ENCODE measurements at places on chromosomes 11 and 22. TPM values are rescaled to one million over a fixed set of nuclear protein-coding genes. Genes with fewer than 3 reads are reported as not detected.

Gene RFPL2
- 0.43 TPM for total RNA-seq

Gene FXYD2
- 57.5 TPM for total RNA-seq

Gene OR5A1
- total RNA-seq: not detected

Gene TIMM8B
- total RNA-seq: 80.0 TPM

Gene RBMXL2
- not detected for total RNA-seq

Gene NNMT
- 2.8 TPM for total RNA-seq

- DNase-seq: no peak
- H3K4me1 ChIP-seq: peaks cover 30% of the 10 kb centered on the region
- no peak overlapping the region for H3K27ac ChIP-seq
- H3K27me3 ChIP-seq: no peaks in the 10 kb centered on the region
- H3K4me3 ChIP-seq: no peak overlapping the region
These were observed 4.0 kb downstream of the ARL14EP start for GRCh38 chr11:30326906-30327305.

DNA sequence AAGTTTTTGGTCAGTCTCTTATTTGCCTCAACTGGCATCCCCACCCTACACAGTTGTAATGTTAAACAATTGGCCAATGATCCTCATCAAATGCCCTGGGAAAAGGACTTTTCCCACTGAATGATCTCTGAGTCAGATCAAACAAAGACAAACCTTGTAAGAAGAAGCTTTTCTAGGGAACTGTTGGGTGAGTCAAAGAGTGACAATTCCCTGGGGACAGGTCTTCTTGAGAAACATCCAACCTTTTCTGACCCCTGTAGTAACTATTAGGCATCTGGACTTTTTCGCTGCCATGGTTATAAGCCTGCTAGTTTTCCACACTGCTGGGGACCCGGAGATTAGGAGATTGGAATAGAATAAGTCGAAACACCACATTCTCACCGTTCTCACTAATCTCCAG is 789.8 kb upstream of the API5 start:
- no peak for DNase-seq
- H3K27ac ChIP-seq: no peak overlapping the region
- no peak overlapping the region for H3K4me3 ChIP-seq

GRCh38 chr11:83760932-83761331 is 474.8 kb upstream of the CCDC90B start:
- H3K4me3 ChIP-seq: no peak overlapping the region
- H3K27ac ChIP-seq: no peak overlapping the region
- H3K4me1 ChIP-seq: no peaks in the 10 kb centered on the region

- no peak overlapping the region for H3K4me3 ChIP-seq
- DNase-seq: no peak
- H3K4me1 ChIP-seq: peaks cover 18% of the 10 kb centered on the region
- H3K36me3 ChIP-seq: no peaks in the 10 kb centered on the region
- no peak overlapping the region for H3K27ac ChIP-seq
- no peaks in the 10 kb centered on the region for H3K27me3 ChIP-seq
These were observed 63.6 kb upstream of the TIMP3 start for GRCh38 chr22:32737811-32738497.

DNA sequence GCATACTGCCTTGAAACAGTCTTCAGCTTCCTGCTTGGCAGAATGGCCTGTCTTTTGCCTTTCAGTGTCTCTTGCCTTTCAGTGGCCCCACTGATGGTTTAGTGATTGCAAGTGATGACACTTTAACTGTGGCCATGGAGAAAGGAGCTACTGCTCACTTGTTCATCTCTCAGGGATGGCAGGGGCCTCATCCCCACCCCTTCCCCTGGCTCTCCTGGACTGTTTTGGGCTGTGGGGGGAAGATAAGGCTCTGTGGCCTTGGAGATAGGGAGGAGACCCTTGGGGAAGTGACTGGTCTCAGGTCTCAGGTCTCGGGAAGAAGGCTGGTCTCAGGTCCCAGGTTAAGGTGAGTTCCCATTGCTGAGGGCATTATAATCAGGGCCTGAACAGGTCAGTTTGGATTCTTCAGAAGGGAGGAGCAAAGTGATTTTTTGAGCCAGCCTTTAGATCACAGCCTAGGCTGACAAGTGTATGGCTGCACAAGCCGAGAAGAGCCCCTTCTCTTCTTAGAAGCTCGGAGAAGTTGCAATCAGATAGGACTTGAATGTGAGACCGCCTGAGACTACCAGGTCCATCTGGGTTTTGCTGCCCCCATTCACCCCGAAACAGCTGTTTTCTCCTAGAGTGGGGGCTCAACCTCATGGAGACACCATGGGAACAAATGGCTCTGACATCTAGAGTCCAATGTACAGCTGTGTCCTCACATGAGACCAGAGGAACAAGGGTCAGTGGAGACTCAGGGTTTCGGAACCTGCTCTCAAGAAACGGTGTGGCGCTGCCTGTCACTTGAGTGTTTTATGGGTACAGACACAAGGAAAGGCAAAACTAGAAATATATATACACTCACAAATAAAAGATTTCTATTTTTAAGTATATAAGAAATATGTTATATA is 15.9 kb upstream of the P2RY2 start:
- H3K27me3 ChIP-seq: no peaks in the 10 kb centered on the region
- H3K4me1 ChIP-seq: peaks cover 20% of the 10 kb centered on the region
- DNase-seq: no peak
- peak overlapping the region; percentile 76 for H3K4me3 ChIP-seq
- H3K36me3 ChIP-seq: no peaks in the 10 kb centered on the region

DNA sequence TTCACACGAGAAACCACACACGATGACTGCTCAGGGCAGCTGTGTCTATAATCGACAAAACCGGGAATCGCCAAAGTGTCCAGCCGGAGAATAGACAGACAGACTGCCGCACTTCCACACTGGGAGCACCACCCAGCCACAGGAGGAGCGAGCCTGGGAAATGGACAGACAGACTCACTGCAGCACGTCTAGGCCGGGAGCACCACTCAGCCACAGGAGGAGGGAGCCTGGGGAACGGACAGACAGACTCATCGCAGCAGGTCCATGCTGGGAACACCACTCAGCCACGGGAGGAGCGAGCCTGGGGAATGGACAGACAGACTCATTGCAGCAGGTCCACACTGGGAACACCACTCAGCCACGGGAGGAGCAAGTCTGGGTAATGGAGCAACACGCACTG is 137.2 kb downstream of the BRD1 start:
- no peaks in the 10 kb centered on the region for H3K4me1 ChIP-seq
- H3K27ac ChIP-seq: no peak overlapping the region
- no peaks in the 10 kb centered on the region for H3K36me3 ChIP-seq

GRCh38 chr11:69572233-69572860 is 68.6 kb upstream of the CCND1 start:
- peaks cover 6% of the 10 kb centered on the region for H3K27me3 ChIP-seq
- H3K36me3 ChIP-seq: no peaks in the 10 kb centered on the region
- no peaks in the 10 kb centered on the region for H3K4me1 ChIP-seq
- no peak overlapping the region for H3K4me3 ChIP-seq
- H3K27ac ChIP-seq: no peak overlapping the region

DNA sequence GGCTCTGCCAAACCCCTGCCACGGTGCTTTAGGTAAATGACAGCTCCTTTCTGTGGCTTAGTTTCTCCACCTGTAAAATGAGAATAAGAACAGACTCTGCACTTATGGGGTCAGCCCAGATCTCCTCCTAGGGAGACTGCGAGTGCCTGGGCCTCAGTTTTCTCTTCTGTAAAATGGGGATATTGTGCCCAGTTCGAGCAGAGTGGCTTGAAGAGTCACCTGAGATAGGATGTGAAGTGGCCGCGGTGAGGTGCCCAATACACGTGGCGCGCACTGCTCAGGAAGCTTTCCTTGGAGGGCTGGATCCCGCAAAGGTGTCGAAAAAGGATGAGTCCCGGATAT is 473 bp upstream of the EMID1 start:
- peaks cover 7% of the 10 kb centered on the region for H3K27me3 ChIP-seq
- H3K27ac ChIP-seq: no peak overlapping the region
- peak overlapping the region; percentile 79 for H3K4me3 ChIP-seq
- DNase-seq: no peak
- H3K36me3 ChIP-seq: no peaks in the 10 kb centered on the region

Data from type B pancreatic cell (in vitro differentiated cells).